ENCODE measurements at places on chromosomes 13 and 19.

DNA sequence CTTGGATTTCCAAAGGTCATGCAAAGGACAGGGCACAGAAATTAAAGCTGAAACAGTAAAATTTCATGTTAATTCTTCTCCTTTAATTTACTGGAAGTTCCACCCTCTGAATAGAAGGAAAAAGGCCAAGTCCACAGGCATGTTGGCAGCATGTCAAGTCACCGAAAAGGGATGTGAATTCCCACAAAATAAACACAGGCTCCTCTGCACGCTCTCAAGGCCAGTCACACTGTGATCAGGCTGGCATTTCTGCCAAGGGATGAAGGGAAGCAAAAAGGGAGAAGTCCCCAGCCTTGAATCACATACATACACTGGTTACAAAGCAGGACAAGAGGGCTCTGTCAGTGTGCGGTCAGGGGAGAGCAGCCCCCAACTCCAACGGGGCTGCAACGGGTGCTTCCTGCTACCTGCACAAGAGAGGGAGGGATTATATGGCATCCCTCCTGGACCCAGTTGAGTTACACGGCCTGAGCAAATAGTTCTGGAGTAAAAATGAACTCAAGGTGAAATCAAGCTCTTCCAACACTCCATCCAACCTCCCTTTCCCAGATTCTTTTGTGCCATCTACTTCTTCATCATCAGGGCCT lies 6.9 kb downstream of the DCLK1 start:
- DNase-seq = no peak

- peak; percentile 97 for DNase-seq
These were observed at the start of gene HMGB1 for GRCh38 chr13:30465593-30466357. HMGB1 (minus strand) TSS chr13:30465936; CDS start chr13:30463680, 2,256 bp downstream.

DNA sequence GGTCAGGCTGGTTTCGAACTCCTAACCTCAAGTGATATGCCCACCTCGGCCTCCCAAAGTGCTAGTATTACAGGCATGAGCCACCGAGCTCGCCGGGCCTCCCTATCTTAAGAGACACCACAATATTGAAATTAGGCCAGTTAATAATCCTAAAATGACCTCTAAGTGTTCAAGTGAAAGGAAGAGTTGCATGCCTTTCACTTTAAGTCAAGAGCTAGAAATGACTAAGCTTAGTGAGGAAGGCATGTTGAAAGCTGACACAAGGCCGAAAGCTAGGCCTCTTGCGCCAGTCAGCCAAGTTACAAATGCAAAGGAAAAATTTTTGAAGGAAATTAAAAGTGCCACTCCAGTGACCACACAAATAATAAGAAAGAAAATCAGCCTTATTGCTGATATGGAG lies 144.5 kb upstream of the FNDC3A start:
- DNase-seq = no peak

GRCh38 chr13:110396476-110396875 lies 89.4 kb downstream of the COL4A2 start:
- no peak for DNase-seq

DNA sequence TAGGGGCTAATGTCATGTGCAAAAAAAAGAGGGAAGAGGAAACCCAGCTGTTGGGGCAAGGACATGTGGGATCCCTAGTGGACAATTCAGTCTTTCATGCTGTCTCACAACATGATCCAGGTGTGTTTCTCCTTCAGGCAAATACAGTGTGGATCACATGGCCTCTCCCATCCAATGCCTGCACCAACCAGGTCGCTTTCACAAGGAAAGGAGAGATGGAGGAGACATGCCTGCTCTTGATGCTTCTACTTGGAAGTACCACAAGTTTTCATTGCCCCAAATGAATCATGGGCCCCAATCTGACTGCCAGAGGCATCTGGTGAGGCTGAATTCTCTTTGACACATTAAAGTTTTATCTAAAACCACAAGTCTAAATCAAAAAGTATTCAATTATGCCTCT lies 82.1 kb downstream of the DLEU7 start:
- DNase-seq = no peak
